ENCODE measurements at places on chromosomes 1 and 21.

GRCh38 chr1:203299169-203299568, 6.2 kb upstream of the BTG2 start:
- no peak for DNase-seq

GRCh38 chr1:23592209-23592892, 33.0 kb upstream of the ID3 start:
- no peak for DNase-seq

DNA sequence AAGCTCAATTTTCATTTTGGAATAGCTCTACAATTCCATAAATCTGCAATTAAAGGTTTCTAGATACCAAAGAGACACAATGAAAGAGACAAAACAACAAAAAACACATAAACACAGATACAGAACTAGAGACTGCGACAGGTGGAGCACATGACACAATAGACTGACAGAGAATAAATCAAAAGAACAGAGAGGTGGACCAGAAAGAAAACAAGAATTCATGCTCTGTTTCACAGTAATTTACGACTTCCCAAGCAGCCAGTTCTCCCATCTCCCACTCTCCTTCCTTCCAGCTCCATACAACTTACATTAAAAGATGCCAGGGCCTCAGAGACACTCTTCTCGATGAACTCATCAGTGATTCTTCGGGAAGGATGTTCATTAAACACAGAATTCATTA, 15.1 kb upstream of the RBM8A start:
- DNase-seq, result no peak

- no peak for DNase-seq
These were observed 739.1 kb downstream of the MATN1 start for GRCh38 chr1:29984166-29984861.

GRCh38 chr1:152110365-152110859, 4.8 kb downstream of the TCHH start:
- no peak for DNase-seq

- no peak for DNase-seq
These were observed 594 bp downstream of the LUZP1 start for GRCh38 chr1:23168079-23168444.

DNA sequence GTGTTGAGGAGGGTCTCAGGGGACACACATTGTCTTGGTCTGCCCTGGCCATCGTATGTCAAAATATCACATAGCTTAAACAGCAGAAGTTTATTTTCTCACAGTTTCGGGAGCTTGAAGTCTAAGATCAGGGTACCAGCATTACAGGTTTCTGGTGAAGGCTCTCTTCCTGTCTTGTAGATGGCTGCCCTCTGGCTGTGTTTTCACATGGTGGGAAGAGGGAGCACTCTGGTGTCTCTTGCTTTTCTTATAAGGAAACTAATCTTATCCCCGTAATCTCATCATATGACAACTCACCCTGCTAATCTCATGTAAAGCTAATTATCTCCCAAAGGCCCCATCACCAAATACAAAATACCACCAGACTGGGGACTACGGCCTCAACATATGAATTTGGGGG, 246.9 kb upstream of the ST6GALNAC5 start:
- no peak for DNase-seq

- DNase-seq, result no peak
These were observed 46.2 kb downstream of the USP25 start for GRCh38 chr21:15775981-15776380.

GRCh38 chr1:230186003-230186863, 119.2 kb downstream of the GALNT2 start:
- DNase-seq, result no peak

DNA sequence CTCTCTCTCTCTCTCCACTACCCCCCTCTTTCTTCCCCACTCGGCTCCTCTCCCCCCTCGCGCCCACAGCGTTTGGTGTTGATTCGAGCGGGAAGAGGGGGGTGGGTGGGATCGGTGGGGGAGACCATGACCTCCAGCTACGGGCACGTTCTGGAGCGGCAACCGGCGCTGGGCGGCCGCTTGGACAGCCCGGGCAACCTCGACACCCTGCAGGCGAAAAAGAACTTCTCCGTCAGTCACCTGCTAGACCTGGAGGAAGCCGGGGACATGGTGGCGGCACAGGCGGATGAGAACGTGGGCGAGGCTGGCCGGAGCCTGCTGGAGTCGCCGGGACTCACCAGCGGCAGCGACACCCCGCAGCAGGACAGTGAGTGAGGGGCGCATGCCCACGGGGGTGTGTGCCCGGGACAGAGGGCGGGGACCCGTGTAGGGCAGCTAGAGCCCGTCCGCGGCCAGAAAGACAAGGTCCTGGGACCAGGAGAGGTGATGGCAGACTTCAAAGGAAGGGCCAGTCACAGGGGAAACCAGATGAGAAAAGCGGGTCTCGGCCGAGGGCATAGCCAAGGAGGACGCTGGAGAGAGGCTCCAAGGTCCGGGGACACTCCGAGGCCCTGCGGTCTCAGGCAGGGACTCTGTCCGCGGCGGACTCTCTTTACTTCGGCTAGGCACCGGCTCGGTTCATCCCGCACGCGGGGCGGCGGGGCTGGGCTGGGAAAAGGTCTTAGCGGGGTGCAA, at the start of gene PRRX1:
TSS of gene PRRX1 (plus strand) at position 39 of the 735 bp plus-strand sequence. CDS start at position 127, 88 bp downstream.
- DNase-seq, result no peak

- DNase-seq, result no peak
These were observed 1.5 kb downstream of the LRRC8D start for GRCh38 chr1:89822109-89822962.

GRCh38 chr1:8443558-8444194, 125.8 kb downstream of the SLC45A1 start:
- no peak for DNase-seq

DNA sequence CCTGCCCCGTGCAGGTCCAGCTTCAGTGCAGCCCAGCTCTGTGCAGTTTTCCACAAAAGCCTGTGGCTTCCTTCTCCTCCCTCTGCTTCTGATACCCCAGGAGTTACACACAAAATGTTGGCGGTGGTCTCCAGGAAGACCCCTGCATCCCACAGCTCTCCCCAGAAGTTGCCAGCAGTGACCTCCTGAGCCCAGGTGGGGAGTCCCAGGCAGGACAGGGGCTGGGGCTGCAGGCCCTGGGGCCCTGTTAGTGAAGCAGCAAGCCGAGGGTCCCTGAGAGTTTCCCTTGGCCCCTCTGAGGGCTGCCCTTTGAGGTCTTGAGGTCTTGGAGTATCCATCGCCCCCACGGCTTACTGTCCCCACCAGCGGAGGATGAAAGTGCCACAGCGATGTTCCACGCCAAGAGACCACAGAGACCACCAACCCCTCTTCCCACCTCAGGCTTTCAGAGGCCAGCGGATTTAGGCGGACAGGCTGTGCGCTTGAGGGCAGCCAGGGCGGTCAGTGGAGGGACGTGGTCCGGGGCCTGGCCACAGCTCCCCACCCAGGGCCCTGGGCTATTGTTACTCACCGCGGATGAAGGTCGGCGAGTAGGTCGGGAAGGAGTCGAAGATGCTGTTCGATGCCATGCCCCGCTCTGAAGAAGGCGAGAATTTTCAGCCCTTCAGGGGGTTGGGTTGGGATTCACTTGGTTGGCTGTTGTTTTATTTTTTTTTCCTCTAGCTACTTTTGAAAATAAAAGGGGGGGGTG, 34.0 kb upstream of the RUNX3 start:
- no peak for DNase-seq

DNA sequence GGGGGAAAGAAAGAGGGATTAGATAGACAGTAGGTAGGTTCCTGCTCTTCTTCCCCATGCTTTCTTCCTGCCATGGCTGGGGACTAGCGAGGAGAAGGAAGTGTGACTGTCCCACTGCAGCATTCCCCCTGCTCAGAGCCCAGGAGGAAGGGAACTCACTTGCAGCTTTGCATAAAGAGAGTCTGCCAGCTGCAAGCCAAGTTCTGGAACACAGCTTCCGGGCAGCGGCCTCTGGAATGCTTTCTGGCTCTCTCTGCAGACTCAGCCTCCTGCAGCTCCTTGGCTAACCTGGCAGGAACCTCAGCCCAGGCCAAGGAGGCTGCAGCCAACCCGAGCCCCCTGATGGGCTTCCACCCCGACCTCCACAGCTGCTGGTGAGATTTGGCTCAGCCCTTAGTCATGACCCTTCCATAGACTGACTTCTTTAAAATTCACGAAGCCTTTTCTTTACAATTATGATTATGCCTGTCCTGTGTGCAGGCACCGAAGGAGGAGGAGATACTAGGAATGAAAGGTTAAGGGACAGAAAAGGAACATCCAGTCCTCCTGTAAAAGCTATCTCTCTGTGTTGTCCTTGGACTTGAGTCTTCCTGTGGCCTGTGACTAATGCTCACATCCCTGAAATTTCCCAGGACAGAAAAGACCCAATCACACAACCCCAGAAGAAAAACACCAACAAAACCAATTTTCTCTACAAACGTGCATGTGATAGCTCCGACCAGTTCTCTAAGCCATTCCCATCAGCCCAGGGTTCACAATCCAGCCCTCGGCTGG, 108.2 kb upstream of the OLIG2 start:
- no peak for DNase-seq

DNA sequence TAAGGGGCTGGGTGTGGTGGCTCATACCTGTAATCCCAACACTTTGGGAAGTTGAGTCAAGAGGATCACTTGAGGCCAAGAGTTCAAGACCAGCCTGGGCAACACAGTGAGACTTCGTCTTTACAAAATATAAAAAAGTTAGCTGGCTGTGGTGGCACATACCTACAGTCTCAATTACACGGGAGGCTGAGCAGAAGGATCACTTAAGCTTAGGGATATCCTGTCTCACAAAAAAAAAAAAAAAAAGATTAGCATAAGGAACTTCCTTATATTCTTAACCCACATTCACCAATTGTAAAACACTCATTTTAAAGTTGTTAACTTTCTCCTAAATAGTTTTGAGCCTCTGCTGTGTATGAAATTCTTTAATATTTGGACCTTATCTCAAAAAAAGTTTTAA, 53.1 kb downstream of the ABCD3 start:
- no peak for DNase-seq

- DNase-seq, result no peak
These were observed 3.9 kb upstream of the DENND2D start for GRCh38 chr1:111204201-111204982.

DNA sequence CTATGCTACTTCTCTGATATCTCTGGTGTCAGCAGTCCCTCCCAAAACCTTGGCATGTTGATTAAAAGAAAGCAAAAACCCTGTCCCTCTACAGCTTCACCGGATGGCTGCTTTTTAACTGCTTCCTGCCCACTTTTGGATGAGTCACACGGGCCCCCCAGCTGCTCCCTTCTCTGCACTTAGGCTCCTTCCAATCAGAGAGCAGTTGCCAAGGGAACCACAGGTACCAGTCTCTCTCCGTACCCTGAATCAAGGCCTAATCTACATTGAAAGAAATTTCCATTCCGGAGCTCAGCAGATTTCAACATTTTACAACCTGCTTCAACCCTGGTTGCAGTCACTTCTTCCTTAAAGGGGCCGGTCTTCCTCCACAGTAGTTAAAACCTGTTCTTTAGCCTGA, 70.6 kb upstream of the GJB5 start:
- DNase-seq, result peak; percentile 2

DNA sequence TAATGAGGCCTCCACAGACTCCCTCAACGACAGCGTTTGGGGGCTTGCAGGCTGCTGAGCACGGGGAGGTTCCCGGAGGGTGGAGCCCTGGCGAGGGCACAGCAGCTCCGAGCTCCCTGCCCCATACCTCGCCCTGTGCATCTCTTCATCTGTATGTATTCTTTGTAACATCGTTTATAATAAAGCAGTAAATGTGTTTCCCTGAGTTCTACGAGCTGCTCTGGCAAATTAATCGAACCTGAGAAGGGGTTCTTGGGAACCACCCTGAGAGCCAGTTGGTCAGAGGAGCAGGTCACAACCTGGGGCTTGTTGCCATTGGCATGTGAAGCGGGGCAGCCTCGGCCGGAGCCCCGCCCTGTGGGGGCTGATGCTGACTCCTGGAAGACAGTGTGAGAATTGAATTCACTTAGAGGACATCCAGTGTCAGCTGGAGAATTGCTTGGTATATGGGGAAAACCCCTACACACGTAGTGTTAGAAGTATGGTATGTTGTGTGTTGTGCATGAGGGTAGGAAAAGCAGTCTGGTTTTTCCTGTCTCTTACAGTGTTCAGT, 11.5 kb downstream of the SLC37A1 start:
- no peak for DNase-seq

GRCh38 chr1:200739702-200740570, 1.2 kb downstream of the CAMSAP2 start:
- no peak for DNase-seq

DNA sequence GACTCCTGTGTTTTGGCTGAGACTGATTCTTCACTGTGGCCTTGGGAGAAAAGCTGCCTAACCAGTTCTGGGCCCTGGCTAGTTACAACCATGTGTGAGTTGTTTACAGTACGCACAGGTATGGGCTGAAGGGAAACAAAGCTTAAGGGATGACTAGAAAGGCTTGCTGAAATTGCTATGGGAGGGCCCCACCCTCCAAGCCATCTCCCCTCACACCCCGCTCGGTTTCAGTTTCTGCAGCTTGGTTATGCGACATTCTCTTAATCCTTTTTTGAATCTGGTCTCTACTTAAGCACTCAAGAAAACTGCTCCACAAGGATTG, 43.1 kb downstream of the PBX1 start:
- no peak for DNase-seq

GRCh38 chr21:20388400-20388799, 609.8 kb upstream of the NCAM2 start:
- no peak for DNase-seq

DNA sequence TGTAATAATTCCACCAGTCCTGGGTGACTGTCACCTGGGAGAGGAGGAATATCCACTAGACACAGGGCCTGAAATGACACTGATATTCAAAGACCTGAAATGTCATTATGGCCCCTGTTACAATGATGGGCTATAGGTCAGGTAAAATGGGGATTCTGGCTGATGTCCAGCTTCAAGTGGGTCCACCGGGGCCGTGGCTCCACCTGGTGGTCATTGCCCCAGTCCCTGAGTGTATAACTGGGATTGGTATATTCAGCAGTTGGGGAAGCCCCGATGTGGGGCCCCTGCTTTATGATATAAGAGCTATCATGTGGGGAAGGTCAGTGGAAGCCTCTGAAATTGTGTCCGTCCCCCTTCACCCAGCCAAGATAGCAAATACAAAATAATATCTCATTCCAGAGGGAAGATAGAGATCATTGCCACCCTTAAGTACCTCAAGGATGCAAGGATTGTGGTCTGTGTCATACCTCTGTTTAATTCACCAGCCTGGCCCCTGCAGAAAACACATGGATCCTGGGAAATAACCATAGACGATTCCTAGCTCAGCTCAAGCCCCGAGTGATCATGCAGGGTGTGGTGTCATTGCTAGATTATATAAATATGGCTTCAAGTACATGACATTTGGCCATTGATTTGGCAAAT, 19.4 kb downstream of the PLEKHO1 start:
- peak; percentile 35 for DNase-seq

DNA sequence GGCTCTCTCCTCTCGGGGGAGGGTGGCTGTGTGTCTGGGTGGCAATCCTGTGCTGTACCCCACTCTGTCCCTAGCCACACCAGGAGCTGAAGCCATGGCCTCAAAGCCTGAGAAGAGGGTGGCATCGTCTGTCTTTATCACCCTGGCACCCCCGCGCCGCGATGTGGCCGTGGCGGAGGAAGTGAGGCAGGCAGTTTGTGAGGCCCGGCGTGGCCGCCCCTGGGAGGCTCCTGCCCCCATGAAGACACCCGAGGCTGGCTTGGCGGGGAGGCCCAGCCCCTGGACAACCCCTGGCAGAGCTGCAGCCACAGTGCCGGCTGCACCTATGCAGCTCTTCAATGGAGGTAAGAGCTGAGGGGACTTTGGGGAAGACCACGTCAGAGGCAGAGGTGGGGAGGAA, 6.3 kb downstream of the FBLIM1 start:
- DNase-seq, result no peak
